Ovary (tissue), 10 donors: ENCODE measurements at places on chromosomes 6 and 20. TPM values are rescaled to one million over a fixed set of nuclear protein-coding genes. Genes with fewer than 3 reads are reported as not detected.

- H3K27me3 ChIP-seq: no peaks in the 10 kb centered on the region
- H3K4me1 ChIP-seq: no peaks in the 10 kb centered on the region
- no peak overlapping the region for H3K27ac ChIP-seq
- H3K36me3 ChIP-seq: no peaks in the 10 kb centered on the region
- no peak overlapping the region for H3K4me3 ChIP-seq
- no peak for DNase-seq
These were observed 59.9 kb downstream of the GMDS start for GRCh38 chr6:2185466-2185865.

DNA sequence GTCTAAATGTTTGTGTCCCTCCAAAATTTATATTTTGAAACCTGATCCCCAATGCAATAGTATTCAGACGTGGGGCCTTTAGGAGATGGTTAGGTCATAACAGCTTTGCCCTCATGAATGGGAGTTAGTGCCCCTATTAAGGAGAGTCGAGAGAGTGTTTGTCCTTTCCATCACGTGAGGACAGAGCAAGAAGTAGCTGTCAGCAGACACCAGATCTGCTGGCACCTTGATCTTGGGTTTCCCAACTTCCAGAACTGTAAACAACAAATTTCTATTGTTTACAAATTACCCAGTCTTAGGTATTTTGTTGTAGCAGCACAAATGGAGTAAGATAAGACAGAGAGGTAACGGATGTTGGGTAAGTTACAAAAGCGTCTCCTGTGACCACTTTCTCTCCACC, 46.6 kb downstream of the FAM50B start:
- H3K4me1 ChIP-seq: no peaks in the 10 kb centered on the region
- no peaks in the 10 kb centered on the region for H3K36me3 ChIP-seq
- no peaks in the 10 kb centered on the region for H3K27me3 ChIP-seq
- no peak overlapping the region for H3K4me3 ChIP-seq

Gene TFB1M
- 18.5 TPM for total RNA-seq

- H3K27ac ChIP-seq: no peak overlapping the region
- no peak for DNase-seq
- H3K4me1 ChIP-seq: no peaks in the 10 kb centered on the region
- no peaks in the 10 kb centered on the region for H3K36me3 ChIP-seq
- no peaks in the 10 kb centered on the region for H3K27me3 ChIP-seq
These were observed 259.7 kb downstream of the RFPL4B start for GRCh38 chr6:112606656-112607435.

- no peaks in the 10 kb centered on the region for H3K27me3 ChIP-seq
- H3K36me3 ChIP-seq: no peaks in the 10 kb centered on the region
- peaks cover 35% of the 10 kb centered on the region for H3K4me1 ChIP-seq
- DNase-seq: no peak
- no peak overlapping the region for H3K27ac ChIP-seq
These were observed 19.0 kb upstream of the TLDC2 start for GRCh38 chr20:36856691-36857635.

DNA sequence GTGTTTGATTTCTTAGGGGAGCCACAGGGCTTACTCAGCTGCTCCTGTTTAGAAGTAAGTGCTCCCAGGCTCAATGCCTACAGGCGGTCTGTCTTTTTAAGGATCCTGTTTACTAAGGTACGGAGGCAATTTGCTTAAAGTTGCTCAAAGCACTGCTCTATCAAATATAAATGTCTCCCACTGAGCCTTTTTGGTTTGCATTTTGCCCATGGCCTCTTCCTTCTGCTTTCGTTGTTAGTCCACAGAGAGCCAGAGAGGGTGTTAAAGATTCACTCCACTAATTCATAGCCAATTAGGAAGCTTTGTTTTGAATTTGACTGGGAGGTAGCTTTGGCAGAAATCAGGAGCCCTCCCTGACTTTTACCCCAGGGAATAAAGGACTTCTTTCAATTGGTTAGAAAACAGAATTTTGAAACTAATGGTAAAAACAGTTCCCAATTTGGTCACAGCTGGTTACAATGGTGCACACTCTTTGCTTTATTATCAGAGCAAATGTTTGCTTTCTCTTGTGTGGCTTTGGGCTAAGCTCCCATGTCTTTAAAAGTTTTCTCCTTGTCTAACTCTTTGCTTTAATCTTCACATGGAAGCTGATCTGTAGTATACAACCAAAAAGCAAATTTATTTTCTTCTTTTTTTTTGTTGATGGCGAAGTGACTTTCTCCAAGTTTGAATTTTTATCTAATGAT, 126.2 kb downstream of the IMPG1 start:
- no peaks in the 10 kb centered on the region for H3K36me3 ChIP-seq
- no peak overlapping the region for H3K4me3 ChIP-seq
- H3K27ac ChIP-seq: no peak overlapping the region
- no peaks in the 10 kb centered on the region for H3K4me1 ChIP-seq

Gene FUCA2
- 23.2 TPM for total RNA-seq

Gene CYP24A1
- total RNA-seq: not detected

DNA sequence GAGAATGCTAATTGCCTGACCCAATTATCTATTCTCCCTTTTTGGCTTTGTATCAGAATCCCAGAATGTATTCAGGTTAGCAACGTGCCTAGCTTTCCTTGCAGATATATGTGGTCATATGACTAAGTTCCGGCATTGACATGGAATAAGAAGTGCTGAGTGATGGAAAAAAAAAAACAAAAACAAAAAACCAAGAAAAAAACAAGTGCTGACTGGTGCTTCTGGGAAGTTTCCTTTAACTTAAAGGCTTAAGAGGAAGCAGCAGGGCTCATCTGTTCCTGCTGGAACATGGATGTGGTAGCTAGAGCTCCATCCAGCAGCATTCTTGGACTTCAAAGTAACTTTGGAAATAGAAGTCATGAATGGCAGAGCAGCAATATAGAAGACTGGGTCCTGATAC, 10.4 kb upstream of the RPF2 start:
- H3K27ac ChIP-seq: no peak overlapping the region
- DNase-seq: no peak
- H3K27me3 ChIP-seq: no peaks in the 10 kb centered on the region
- no peak overlapping the region for H3K4me3 ChIP-seq
- H3K36me3 ChIP-seq: no peaks in the 10 kb centered on the region
- no peaks in the 10 kb centered on the region for H3K4me1 ChIP-seq

- no peaks in the 10 kb centered on the region for H3K27me3 ChIP-seq
- no peak overlapping the region for H3K4me3 ChIP-seq
- DNase-seq: no peak
These were observed 257.2 kb downstream of the DLL1 start for GRCh38 chr6:170033666-170034065.

- no peak overlapping the region for H3K4me3 ChIP-seq
- no peaks in the 10 kb centered on the region for H3K4me1 ChIP-seq
- no peaks in the 10 kb centered on the region for H3K27me3 ChIP-seq
- no peak overlapping the region for H3K27ac ChIP-seq
These were observed 59.1 kb downstream of the FOXA2 start for GRCh38 chr20:22525069-22525820.

Gene SRXN1
- total RNA-seq: 22.9 TPM
